ENCODE measurements at places on chromosomes 3 and 15.

DNA sequence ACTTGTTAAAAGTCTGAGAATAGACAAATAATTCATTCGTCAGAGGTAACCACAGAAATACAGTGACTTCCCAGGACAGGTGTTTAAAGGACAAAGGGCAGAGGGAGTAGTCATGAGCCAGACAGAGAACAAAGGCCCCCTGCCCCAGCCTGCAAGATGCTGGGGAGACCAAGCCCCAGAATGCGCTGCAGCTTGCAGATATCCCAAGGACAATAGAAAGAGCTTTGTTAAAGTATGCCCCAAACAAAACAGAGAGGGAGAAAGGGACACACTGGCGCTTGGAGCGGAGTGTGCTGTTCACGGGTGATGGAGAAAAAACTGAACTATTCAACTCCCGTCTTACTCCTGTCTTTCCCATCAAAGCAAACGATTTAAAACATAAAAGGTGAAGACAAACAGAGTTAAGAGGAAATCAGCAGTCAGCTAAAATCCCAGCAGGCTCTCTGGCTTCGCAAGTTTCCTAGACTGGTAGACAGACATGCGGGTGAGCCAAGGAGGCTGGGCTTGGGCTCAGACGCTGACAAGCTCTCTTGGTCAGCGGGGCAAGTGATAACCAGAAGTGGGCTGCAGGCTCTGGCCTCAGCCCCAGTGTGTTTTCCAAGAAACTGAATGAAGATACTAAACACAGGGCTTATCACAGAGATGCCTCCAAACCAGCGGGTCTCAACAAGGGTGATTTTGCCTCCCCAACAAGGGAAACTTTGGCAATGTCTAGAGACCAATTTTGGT is 130.1 kb downstream of the UACA start:
- DNase-seq, result no peak

DNA sequence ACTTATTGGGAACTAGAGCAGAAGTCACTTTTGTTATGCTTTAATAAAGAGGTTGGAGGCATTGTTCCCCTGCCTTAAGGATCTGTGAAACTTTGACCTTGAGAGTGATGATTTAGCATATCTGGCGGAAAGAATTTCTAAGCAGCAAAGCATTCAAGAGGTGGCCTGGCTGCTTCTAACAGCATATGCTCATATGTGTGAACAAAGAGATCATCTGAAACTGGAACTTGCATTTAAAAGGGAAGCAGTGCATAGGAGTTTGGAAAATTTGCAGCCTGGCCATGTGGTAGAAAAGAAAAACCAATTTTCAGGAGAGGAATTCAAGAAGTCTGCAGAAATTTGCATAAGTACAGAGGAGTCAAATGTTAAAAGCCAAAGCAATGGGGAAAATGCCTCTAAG is 56.4 kb upstream of the GOLIM4 start:
- DNase-seq, result no peak

DNA sequence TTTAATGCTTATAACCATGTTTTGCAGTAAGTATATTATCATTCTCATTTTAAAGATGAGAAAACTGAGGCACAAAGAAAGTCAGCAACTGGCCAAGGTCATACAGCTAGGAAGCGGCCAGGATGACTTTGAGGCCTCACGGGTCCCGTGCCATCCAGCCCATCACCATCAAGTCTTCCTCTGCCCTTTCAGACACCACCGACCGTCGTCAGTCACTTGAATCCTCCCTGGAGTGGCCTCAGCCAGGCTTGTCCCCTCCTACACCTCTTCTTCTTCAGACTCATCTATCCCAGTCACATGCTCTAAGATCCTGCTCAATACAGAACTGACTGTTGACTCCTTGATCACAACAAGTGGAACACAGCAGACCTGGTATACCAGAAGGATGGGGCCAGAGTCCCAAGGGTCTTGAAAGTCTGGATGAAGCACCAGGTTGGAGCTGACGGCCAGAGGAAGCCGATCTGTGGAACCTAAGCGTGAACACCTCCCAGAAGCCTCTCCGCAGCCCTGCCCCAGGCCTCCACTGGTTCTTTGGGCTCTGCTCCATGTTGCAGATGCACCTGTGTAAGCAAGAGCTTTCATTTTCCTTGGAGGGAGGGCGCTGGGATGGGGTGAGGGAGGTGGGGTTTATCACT is 22.1 kb downstream of the ITGA11 start:
- DNase-seq, result peak; percentile 8

DNA sequence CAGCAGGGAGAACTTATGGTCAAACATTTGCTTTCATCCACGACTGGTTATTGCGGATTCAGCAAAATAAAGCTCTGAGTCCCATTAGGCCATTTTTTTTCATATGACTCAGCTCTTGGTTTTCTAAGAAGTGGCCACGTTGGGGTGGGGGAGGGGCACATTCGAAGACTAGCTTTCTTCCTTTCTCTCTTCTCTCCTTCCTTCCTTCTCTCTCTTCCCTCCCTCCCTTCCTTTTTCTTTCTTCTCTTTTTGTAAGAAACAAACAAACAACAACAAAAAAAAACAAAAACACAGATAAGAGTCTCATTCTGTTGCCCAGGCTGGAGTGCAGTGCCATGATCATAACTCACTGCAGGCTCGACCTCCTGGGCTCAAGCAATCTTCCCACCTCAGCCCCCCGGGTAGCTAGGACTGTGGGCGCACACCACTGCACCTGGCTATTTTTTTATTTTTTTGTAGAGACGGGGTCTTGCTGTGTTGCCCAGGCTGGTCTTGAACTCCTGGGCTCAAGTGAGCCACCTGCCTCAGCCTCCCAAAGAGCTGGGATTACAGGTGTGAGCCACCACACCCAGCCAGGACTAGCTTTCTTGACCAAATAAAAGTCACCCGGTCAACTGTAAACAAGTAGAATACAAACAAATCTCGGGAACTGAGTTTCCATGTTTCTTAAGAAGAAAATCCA is 41.6 kb downstream of the ABCC5 start:
- DNase-seq, result no peak

GRCh38 chr15:39317225-39317624 is 263.7 kb upstream of the THBS1 start:
- DNase-seq, result no peak

GRCh38 chr15:83300826-83301225 is 16.4 kb upstream of the BNC1 start:
- DNase-seq, result no peak
